Omental fat pad (tissue), 4 donors: ENCODE measurements at places on chromosomes 1 and 21. TPM values are rescaled to one million over a fixed set of nuclear protein-coding genes. Genes with fewer than 3 reads are reported as not detected.

Gene ADAMTS4
- total RNA-seq = 38.5 TPM

Gene NR1I3
- not detected for total RNA-seq

Gene LCE1C
- not detected for total RNA-seq

Gene STK40
- 47.8 TPM for total RNA-seq

Gene SLC9C2
- not detected for total RNA-seq

Gene LHX8
- total RNA-seq = not detected

Gene TEX38
- total RNA-seq = not detected

Gene FCRL6
- total RNA-seq = 1.8 TPM

Gene TMEM82
- not detected for total RNA-seq

Gene USP16
- 46.2 TPM for total RNA-seq

Gene MYBPHL
- total RNA-seq = not detected

Gene KRTAP19-1
- total RNA-seq = not detected

Gene TAS1R1
- total RNA-seq = 0.19 TPM

Gene FOXD3
- total RNA-seq = not detected

Gene OTUD7B
- 37.9 TPM for total RNA-seq

Gene FNDC10
- total RNA-seq = 2.6 TPM

Gene FLG2
- not detected for total RNA-seq

Gene RNU1-1
- total RNA-seq = under 0.01 TPM

Gene SYPL2
- total RNA-seq = 1.7 TPM

Gene ATP1A1
- 296 TPM for total RNA-seq
